Mesendoderm (in vitro differentiated cells): ENCODE measurements at places on chromosomes 11 and 22.

GRCh38 chr11:3052567-3052966, 4.7 kb downstream of the CARS1 start:
- peaks cover 3% of the 10 kb centered on the region for H3K4me1 ChIP-seq
- peaks cover 7% of the 10 kb centered on the region for H3K36me3 ChIP-seq
- DNase-seq, result no peak
- H3K27me3 ChIP-seq, result no peaks in the 10 kb centered on the region

DNA sequence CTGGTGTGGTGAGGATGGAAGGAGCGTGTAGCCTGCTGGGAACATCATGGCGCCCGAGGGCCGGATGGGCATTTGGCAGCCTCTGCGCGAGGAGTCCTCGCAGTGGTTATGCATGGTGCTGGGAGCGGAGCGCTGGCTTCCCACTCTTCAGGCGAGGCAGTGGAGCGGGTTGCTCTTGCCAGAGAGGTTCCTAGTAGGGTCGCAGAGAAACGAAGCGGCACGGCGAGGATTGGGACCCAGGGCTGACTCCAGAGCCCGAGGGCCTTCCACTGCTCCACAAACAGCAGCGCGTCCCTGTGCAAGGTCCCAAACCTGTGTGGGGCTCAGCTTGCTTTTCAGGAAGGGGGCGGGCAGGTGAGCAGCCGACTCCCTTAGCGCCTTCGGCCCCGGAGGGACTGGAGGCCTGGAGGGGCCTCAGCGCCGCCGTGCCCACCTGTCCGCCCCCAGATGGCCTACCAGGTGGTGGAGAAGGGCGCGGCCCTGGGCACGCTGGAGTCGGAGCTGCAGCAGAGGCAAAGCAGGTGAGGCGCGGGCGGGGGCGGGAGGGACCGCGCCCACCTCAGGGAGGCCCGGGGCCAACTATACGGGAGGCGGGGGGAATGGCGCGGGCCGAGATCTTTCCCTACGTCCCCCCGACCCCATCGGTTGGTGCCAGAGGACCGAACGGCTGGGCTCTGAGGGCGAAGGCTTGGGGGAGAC, 7.2 kb downstream of the ATG16L2 start:
- H3K27ac ChIP-seq, result no peak overlapping the region
- no peaks in the 10 kb centered on the region for H3K27me3 ChIP-seq
- DNase-seq, result no peak
- H3K4me1 ChIP-seq, result peaks cover 2% of the 10 kb centered on the region

DNA sequence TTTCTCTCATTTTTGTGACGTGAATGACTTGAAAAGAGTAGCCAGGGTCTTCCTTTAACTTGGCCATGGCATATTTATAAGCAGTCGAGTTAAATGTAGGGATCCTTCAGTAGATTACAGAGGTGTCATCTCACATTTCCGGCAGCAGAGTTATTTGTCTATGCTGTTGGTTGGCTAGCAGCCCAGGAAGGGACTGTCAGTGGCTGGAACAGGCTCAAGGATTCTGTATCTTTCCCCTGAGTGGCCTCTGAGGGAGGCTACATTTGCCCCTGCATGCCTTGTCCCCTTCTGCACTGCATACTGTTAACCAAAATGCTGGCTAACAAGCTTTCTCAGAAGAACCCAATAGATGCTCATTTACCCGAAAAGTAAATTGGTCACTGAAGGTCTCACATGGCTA, 187.6 kb downstream of the PGR start:
- H3K4me3 ChIP-seq, result no peak overlapping the region
- H3K27ac ChIP-seq, result no peak overlapping the region
- no peaks in the 10 kb centered on the region for H3K27me3 ChIP-seq
- H3K4me1 ChIP-seq, result no peaks in the 10 kb centered on the region

DNA sequence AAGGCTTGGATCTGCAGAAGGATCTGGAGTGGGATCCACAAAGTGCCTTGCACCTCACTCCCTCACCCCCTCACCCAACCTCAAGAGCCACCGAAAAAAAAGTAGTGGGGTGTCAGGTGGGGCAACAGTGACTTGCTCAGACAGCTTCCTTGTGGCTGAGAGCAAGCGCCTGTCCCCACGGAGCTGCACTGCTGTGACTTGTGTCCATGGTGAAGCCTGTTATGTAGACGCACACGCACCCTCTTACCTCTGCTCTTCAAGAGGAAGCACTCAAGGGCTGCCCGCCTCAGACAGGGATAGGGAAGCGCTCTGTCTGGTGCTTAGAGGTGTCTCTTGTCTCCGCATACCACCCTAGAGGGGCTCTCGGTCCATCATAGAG, 1.2 kb downstream of the DRD2 start:
- H3K4me1 ChIP-seq, result no peaks in the 10 kb centered on the region
- H3K27me3 ChIP-seq, result peaks cover 9% of the 10 kb centered on the region
- H3K4me3 ChIP-seq, result no peak overlapping the region
- no peaks in the 10 kb centered on the region for H3K36me3 ChIP-seq
- no peak for DNase-seq

DNA sequence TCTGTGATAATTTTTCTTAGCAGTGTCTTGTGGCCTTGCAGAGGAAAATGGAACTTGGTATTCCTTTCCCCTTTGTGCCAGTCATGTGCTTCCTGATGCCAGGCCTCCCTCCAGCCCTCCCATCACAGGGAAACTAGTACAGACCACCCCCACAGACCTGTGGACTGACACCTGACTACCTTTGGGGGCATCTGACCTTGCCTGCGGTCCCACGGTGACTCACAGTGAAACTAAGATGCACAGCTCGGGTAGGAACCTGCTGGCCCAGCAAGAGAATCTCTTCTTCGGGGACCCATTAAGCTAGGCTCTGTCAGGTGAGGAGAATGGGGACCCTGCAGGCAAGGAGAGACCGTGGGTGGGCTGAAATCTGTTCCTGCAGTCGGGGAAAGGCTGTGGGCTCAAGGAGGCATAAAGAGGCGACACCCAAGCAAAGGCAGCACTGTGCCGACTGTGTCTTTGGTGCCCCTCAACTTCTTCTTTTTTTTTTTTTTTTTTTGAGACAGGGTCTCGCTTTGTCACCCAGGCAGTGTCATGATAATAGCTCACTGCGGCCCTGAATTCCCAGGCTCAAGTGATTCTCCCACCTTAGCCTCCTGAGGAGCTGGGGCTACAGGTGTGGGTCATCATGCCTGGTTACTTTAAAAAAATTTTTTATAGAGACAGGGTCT, 20.8 kb upstream of the PEX26 start:
- H3K36me3 ChIP-seq, result no peaks in the 10 kb centered on the region
- no peak for DNase-seq
- H3K4me1 ChIP-seq, result no peaks in the 10 kb centered on the region
- H3K27ac ChIP-seq, result no peak overlapping the region
- H3K27me3 ChIP-seq, result no peaks in the 10 kb centered on the region
- no peak overlapping the region for H3K4me3 ChIP-seq

DNA sequence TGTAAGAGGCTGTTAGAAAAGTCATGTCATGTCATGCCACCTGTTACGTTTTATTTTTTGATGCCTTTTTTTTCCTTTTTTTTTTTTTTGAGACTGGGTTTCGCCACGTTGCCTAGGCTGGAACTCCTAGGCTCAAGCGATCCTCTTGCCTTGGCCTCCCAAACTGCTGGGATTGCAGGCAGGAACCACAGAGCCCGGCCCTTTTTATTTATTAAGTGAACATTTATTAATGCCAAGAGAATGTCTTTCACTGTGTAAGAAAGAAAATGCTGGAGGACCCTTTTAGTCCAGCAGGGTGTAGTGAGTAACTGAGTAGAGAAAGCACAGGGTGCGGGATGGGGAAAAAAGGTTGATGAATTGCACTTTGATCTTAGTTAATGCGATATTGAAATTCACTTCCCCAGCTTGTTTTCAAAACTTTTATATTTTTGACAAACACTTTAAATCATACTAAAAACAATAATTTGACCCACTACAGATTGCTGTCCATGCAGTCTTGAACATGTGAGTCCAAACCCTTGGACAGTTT, 2.3 kb upstream of the XBP1 start:
- no peak overlapping the region for H3K27ac ChIP-seq
- H3K36me3 ChIP-seq, result no peaks in the 10 kb centered on the region
- DNase-seq, result no peak
- peaks cover 3% of the 10 kb centered on the region for H3K4me1 ChIP-seq
- no peak overlapping the region for H3K4me3 ChIP-seq

DNA sequence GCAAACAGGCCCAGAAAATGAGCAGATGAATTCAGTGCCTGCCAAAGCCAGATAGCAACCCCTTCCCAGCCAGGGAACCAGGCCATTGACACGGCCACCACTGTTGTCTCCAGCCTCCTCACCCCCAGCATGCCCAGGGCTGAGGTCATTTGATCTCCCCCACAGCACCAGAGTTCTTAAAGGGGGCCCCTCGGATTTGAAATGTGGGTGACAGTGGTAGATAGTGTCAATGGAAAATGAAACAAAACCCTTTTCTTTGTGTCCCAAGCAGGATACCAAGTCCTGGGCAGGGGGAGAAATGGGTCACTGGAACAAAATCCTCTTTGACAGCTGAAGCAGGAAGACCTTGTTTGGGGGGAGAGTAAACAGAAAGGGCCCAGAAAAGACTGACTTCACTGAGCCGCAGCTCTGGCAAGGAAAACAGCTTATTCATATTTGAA, 14.3 kb upstream of the ACCSL start:
- peaks cover 4% of the 10 kb centered on the region for H3K4me1 ChIP-seq
- H3K27me3 ChIP-seq, result no peaks in the 10 kb centered on the region
- H3K36me3 ChIP-seq, result no peaks in the 10 kb centered on the region
- H3K27ac ChIP-seq, result no peak overlapping the region
